ENCODE measurements at places on chromosomes 4 and X.

DNA sequence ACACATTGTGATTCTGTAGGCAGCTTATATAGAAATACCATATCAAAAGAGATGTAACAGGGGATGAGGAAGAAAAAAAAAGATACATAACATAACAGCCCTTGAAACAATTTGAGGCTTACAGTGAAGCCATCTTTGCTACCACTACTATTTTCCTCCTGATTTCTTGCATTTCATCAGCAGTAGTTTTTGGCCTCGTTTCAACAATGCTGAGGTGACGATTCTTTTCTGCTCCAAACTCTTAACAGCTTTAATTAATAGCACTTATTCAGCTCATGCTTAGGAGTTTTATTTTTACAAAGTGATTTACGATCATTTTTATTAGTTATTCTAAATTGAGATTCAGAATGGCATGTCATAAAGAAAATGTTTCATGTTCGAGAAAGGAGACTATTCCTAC is 163.2 kb downstream of the DCK start:
- no peak for DNase-seq

DNA sequence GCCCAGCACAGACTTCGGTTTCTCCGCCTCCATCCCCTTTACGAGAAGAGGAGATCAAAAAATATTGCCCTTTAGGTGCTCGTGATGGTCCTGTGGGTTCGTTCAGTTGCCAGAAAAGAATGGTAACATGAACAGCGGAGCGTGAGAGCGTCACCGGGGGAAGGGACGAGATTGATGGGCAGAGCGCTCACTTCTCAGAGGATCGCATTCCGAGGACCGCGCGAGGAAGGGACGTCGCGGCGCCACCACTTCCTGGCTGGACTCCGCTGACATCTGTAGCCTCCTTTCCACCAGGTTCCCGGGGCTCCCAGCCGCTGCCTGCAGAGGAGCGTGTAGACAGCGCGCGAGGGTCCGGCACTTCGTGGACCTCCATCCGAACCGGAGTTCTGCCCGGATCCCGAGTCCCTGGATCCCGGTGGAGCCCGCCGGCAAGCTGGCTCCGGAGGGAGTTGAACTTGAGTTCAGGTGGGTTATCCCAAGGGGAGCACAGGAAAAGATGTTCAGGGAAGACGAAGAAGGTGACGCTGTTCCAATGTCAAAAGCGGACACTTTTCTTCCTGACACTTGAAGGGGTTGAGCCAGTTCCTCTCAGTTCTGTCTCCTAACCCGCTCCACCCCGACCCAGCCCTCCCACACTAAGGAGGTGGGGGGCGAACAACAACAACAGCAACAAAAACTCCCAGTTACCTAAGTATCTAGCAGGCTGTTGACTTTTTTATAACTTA is 484 bp downstream of the GALNTL6 start:
- DNase-seq = no peak

GRCh38 chr4:165610679-165611437 is 232.1 kb downstream of the CPE start:
- DNase-seq = no peak

DNA sequence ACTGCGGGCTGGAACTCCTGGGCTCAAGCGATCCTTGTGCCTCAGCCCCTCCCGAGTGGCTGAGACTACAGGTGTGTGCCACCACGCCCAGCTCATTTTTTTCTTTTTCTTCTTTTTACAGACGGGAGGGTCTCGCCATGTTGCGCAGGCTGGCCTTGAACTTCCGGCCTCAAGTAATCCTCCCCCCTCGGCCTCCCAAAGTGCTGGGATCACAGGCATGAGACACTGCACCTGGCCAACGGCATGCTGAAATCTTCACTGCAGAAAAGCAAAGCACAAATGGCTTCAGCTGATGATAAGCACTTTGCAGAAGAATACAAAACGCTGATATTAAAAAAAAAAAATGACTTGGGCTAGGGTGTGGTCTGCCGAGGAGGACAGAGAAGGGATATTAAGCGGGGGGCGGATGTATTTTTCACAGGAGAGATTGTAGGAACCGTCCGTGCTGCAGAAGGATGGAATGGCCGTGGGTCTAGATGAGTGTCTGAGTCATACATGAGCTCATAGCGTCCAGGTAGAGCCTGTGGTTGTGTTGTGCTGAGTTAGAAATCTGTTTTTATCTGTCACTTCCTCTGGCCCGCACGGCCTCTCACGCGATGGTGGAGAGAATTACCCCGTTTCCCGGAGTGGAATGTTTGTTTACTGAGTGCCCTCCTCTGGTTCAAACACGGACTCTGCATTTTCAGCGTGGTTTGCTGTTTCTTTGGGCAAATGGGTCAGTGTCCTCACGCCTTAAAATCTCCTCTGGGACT is 8.5 kb upstream of the AKAP17A start:
- DNase-seq = no peak

- DNase-seq = no peak
Measured at GRCh38 chrX:102491766-102492165, 20.2 kb upstream of the TCP11X2 start.

DNA sequence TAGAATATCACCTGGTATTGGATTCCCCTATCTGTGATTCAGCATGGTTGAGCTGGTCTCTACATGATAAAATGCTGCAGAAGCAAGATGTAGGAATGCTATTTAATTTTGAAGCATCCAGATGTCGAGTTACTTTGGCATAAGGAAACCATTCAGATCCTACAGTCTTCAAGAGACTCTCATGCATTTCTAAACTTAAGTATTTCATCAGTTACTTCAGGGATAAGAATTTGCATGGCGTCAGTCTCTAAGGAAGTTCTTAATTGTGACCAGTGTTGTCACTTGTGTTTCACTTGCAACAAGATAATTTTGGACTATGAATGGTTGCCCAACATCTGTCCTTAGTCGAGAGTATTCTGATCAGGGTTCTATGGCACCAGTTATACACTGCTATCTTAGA is 192.4 kb downstream of the CCNG2 start:
- DNase-seq = no peak

- no peak for DNase-seq
Measured at GRCh38 chr4:82661181-82661992, 99.6 kb upstream of the TMEM150C start.

DNA sequence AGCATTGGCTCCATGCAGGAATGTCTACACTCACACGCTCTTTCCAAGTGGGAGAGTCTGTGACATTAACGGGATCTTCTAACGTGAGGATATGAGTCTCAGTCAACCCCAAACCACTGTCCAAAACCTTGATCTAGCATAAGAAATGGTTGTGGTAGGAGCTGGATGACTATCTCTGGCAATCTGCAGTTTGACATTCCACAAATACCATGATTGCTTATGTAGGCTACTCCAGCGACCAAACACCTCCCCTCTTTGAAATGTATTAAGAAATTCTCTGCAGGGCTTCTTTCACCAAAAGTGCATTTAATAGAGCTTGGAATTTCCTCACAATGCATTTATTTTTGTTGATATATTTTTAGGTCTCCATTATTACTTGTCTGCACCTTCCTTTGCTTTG is 14.1 kb upstream of the STX18 start:
- no peak for DNase-seq

DNA sequence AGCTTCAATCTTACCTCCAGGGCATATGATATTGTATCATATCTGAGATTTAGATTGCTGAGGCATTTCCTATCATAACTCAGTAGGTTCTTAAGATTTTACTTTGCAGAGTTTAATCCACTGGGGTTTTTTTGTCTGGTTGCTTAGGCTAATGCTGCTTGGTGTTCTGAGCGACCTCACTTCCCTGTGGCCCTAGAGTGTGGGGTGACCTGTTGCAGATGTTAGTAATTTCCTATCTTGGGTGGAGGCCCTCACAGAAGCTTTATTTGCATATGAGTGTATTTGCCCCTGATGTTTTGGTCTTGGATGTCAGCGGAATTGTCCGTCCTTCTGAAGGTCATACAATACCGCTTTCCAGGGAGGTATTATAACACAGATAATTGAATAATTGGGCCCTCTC is 137.1 kb downstream of the NDST3 start:
- DNase-seq = no peak
